ENCODE measurements at places on chromosomes 7 and 10.

DNA sequence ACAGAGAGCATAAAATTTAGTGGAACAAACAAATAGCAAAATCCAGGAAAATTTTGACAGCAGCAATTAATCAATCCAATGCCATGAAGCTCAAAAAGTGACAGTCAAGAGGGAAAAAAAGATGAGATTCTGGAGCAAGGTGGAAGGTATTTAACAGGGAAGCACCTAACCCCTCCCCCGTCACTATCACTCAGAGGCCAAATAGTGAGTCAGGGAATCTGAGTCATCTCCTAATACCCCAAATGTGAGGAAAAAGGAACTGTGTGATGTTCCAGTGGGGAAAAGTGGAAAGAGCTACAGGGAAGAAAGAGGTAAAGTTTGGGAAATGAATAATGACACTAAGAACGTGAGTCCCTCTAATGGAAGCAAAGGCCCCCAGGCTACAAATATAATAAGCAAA lies 113.2 kb upstream of the PHF14 start:
- DNase-seq, result no peak

GRCh38 chr7:131681961-131682360 lies 125.5 kb upstream of the PODXL start:
- no peak for DNase-seq

- DNase-seq, result no peak
These were observed 29.0 kb downstream of the MRC1 start for GRCh38 chr10:17838080-17838648.

- DNase-seq, result no peak
These were observed 509.1 kb downstream of the INHBA start for GRCh38 chr7:41193738-41194282.

DNA sequence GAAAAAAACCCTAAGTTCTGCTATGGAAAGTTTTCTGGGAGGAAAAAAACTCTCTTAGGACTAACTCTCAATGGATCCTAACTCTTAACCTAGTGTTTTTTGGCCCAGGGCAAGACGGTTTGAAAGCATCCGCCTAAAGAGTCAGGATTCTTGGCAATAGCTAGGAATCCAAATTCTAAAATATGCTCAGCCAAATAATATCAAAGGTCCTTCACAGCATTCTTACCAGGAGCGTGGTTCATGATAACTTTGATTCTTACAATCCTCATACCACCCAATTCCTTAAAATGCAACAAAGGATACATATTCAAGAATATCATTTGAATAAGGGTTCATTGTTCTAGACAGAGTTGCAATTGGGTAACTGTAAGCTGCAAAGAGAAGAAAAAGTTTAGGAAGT lies 21.3 kb downstream of the CPA1 start:
- no peak for DNase-seq

DNA sequence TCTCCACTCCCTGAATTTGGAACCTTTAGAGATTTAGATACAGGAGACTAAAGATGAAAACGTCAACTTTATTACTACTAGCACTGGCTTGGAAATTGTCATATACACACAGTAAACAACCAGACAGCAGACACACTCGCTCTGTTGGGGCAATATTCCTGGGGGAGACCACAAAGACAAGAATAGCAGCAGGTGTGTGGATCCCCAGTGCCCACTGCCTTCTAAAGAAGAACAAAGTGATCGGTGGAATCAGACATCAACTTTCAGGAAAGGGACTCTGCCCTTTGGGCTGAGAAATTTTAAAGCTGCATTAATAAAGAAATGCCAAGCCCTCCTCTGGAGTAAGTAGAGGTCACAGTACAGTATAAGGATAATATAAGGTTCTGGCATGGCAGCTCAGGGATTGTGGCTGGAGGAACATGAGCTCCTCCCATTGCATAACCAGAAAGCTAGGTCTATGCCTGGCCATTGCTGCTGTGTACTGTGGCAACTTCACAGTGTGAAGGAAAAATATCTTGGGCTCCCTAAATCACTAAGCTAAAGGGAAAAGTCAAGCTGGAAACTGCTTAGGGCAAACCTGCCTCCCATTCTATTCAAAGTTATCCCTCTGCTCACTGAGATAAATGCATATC lies 57.1 kb upstream of the ANKRD1 start:
- DNase-seq, result no peak

DNA sequence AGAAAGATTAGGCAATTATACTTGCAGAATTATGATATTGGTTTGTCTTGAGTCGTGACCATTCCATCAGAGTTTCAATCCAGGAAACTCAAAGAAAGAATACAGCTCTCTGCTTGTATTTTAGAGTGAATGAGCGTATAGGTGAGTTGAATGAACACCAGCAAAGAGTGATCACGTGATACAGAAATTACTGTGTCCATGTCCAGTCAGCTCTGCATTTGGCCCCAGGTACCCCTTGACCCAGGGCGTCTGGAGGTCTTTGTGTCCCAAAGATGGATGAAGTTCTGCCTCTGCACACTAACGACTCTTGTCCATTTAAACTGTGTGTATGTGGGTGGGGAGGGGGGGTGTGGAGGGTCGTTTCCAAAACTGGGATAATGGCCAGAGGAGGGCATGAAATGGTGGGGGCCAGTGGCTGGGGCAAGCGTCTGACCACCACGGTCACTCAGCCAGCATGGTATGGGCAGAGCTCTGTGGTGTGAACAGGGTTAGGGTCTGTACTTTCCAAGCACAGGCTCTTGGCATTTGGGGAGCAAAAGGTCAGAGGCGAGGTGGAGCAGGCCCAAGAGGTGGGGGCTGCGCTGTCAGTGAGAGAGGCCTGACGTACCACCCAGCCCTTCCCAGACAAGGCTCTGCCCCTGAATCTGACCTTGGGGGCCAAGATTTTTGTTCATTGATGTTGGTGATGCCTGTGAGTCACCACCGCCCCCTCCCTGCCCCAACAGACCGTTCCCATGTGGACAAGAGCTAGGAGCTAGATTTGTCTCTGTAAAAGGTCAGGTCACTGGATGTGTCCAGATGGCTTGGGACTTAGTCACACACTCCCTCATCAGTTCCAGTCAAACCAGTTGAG lies 1.4 kb downstream of the PTPRE start:
- DNase-seq, result no peak

GRCh38 chr10:84525120-84525806 lies 196.9 kb downstream of the CCSER2 start:
- DNase-seq, result no peak

DNA sequence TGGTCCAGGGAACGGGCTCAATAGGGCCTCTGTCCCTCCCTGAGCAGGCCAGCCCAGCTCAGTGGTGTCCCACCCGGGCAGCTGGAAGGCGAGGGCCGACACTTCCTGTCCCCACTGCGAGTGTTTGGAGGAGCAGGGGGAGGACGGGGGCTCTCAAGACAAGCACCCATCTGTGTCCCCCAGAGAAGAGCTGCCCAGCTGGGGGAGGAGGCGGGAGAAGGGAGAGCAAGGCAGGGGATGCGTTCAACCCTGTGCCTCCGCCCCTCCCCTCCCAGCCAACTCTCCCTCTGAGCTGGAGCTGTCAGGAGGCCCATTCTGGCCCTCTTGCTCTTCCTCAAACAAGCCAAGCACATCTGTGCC lies 35.7 kb downstream of the ZCCHC24 start:
- DNase-seq, result no peak

DNA sequence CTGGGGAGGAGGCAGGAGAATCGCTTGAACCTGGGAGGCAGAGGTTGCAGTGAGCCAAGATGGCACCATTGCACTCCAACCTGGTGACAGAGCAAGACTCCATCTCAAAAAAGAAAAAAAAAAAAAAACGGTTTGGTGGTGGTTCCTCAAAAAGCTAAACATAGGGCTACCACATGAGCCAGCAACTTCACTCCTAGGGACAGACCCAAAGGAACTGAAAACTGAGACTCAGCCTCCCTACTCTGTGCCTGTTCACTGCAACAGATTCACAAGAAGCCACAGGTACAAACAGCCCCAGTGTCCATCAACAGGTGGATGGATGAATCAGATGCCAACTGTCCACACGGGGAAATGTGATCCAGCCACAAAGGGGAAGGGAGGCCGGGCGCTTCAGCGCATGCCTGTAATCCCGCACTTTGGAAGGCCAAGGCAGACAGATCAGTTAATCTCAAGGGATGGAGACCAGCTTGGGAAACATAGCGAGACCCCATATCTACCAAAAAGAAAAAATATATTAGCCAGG lies 79.1 kb upstream of the TNRC18 start:
- DNase-seq, result no peak

DNA sequence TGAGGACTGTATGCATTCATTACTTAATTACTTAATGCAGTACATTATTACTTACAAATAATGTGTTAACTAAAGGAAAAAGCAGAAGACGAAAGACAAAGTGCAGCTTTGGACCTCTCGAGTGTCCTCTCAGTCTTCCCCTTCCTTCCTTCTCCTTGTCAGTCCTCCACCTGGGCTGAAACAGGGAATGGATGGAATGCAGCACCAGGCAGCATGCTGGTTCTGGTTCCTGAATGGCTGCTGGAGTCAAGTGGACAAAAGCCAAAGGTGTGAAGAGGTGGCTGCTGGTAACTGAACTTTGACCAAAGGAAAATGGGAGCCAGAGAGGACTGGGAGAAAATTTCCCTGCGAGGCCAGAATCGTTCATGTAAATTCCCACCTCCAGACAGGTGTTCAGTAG lies 179.5 kb downstream of the GPAM start:
- DNase-seq, result no peak

DNA sequence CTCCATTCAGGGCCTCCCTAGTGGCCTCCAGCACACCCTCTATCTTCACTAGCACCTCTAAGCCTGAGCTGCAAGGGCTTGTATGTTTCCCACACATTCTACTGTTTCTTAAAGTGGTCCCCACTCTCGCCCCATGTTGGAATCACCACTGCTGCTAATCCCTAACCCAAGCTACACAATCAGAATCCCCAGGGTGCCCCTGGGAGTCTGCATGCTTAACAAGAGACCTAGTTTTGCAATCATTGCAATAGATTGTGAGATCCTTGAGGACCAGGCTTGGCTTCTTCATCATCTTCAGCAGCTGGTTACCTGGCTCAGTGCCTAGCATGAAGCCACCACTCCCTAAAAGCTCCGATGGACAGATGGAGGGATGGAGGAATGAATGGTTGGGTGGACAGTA lies 113.9 kb downstream of the MYOF start:
- DNase-seq, result no peak

- no peak for DNase-seq
These were observed 192.7 kb downstream of the MLLT10 start for GRCh38 chr10:21726601-21727225.

DNA sequence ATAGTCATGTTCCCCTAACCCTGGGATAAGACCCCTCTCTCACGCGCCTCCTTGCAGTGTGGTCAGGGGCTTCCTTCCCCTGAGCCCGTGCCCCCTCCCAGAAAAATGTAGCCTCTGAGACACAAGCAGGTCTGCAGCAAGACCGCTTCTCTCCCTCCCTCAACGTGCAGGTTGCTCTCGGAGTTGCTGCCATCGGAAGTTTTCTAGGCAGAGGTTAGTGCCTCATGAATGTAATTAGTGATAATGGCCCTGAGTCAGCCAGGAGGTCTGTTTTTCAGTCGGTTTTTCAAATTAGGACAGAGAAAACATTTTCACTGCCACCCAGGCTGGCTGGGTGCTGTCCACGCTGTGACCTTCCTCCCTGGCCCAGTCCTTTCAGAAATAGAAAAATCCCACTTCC lies 43.2 kb upstream of the PRLHR start:
- no peak for DNase-seq

DNA sequence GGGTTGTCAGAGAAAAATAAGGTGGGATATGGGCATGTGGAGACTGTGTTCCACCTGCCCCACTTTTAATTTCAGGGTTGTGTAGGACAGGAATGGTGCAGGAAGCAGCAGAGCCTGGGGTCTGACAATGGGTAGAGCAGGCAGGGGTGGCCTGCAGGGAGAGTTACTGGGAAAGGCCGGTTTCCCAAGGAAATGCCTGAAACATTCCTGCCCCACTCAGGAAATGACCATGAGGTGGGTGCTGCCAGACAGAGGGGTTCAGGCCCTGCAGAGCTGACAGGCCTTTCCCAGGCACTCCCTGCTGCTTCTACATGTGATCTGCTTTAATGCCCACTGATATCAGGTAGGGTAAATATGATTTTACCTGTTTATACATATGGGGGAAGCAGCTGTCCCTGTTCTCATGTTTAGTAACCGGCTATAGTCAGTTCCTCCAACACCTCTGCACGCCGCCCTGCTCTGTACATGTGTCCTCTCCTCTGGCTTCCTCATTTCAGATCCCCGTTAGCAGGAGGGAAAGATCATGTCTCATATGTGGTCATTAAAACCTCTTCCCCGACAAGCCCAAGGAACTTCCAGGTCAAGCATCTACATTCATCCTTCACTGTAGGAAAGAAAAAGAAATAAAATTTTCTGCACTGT lies 118.6 kb upstream of the PRSS58 start:
- no peak for DNase-seq

DNA sequence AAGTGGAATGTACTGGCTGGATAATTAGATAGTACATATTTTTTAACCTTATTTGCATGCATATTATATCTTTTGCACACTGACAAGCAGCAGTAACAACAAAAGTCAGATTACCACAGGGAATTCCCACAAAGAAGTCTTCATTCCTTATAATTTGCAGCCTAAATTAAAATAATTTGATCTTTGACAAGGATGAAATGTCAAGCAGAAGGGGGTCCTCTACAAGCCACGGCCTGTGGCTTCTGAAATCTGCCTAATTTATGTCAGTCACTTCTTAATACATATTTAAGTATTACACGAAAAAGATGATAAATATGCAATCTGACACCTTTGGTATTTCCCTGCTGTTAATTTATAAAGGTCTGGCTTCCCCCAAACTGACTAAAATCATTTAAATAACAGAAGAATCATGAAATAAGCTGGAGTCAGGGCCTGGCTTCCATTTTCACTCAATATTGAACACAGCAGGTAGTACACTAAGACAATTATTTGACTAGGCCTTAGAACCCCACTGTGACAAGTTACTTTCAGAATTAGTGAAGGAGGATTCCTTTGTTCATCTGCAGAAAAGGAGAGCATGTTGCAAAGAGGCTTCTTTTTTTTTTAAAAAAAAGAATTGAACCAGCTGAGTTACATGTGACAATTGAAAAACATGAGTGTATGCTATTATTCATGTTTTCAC lies 351.1 kb upstream of the ETV1 start:
- no peak for DNase-seq

DNA sequence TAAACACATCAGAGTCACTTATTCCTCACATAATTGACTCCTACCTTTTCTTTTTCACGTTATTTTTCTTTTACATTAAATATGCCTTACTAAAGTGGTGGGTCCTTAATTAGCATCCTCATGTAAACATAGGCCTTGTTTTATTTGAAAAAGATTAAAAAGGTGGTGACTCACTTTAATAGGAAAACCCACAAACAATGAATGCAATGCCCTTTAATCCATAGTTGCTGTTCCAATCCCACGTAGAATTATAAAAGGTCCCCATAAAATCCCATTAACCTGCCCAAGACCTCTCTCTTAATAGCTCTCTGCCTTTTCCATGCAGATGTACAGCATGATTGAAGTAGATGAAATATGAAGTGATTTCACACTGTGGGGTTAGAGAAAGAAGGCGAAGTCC lies 32.2 kb downstream of the SLC16A12 start:
- DNase-seq, result no peak

Measured in thoracic aorta (tissue), 2 donors.